ENCODE measurements at places on chromosomes 13 and 19. TPM values are rescaled to one million over a fixed set of nuclear protein-coding genes. Genes with fewer than 3 reads are reported as not detected.

The MED4 gene
- total RNA-seq, result 45.3 TPM

The FPR1 gene
- 3.6 TPM for total RNA-seq

The CCDC70 gene
- total RNA-seq, result not detected

The IGFL1 gene
- 0.99 TPM for total RNA-seq

The SH2D3A gene
- 6.0 TPM for total RNA-seq

The NKPD1 gene
- total RNA-seq, result 0.14 TPM

The EPSTI1 gene
- total RNA-seq, result 66.8 TPM

The SPRY2 gene
- 7.6 TPM for total RNA-seq

The MKNK2 gene
- total RNA-seq, result 59.4 TPM

DNA sequence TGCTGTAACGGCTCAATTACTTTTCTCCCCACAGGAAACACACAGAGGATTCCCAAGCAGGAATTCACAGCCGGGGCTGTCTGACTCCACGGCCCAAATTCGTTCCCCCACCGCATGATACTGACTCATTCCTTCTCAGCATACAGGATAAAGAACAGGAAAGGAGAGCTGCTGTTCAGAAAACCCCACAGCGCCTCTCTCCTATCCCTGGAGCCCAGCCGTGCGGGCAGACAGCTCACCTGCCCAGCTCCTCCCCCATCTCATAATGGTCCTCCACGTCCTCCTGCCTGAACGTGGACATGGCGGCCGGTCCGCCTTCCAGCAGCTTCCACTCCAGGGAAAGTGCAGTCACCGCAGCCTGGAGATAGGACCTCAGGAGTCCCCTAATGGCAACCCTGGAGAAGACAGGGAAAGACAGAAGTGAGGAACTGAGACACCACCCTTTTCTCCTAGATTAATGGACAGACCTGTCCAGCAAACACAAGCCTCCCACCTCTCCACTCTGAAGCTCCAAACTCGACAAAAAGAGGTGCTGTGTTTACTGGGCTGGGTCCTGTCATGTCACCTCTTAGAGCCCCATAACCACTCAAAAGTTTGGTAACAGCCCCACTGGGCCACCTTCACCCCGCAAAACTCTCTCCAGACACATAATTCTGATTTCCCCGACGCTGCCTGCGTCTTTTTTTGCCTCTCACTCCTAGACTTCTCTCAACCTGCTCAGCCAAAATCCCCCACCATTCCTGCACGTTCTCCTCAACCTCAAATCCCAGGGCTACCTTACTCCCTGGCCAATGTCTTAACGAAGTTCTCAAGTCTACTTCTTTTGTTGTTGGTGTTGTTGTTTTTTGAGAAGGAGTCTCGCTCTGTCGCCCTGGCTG is 1.2 kb downstream of the DAPK3 start:
- no peak for DNase-seq

DNA sequence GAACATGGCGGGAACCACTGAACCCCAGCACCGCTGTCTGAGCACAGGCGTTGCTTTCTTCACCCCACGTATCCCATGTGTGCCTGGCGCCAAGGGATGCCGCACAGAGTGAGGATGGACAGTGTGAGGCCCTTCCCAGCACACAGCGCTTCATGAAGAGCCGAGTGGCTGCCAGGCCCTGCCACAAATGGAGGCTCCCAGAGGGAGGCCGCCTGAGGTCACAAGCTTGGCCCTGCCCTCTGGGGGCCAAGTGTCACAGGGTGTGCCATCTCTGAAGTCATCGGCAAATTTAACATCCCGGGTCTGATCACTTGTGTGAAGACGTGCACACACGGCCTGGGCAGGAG is 24.4 kb downstream of the MPND start:
- no peak for DNase-seq

GRCh38 chr13:89205856-89206520 is 1534.8 kb downstream of the SLITRK5 start:
- DNase-seq, result no peak

GRCh38 chr13:104327211-104327610 is 1261.0 kb upstream of the SLC10A2 start:
- DNase-seq, result no peak

DNA sequence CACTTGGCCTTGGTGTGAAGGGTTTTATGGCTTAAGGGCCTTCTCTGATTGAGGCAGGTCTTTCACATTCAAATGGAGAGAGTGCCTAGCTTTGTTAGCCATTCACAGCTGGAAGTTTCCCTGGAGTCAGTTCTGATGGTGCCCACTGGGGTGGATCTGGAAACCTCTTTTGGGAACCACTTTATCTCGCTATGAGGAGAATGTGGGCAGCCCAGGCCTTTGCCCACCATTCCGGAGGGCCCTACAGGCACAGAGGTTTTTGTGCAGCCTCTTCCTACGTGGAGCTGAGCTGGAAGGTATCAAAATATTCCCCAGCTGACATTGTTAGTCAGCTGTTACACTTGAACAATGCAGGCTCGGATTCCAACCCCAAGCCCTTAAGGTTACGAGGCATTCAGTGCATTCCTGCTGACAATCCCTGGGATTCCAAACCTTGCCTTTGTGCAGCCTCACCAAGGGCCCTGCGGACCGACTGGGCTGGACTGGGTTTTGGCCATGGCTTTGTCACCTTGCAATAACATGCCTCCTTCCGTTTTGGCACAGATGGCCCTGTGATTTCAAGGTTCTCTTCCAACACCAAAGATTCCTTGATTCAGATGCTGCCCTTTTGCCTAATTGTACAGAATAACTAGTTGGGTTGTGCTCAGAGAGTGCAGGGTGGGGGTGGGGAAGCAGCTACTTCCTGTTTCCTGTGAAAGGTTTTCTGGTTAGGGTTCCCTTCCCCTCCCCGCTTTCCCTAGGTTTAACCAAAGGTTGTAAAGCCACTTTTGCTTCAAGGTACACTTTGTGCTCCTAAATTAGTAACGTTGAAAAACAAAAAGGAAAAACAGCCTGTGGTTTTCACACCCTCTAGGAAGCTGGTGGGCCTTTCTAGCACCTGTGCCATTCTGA is 27.0 kb downstream of the SAE1 start:
- peak; percentile 52 for DNase-seq

GRCh38 chr19:19361075-19361594 is 40.5 kb downstream of the MAU2 start:
- peak; percentile 59 for DNase-seq

GRCh38 chr13:27427641-27428040 is 3.2 kb downstream of the GTF3A start:
- DNase-seq, result no peak

DNA sequence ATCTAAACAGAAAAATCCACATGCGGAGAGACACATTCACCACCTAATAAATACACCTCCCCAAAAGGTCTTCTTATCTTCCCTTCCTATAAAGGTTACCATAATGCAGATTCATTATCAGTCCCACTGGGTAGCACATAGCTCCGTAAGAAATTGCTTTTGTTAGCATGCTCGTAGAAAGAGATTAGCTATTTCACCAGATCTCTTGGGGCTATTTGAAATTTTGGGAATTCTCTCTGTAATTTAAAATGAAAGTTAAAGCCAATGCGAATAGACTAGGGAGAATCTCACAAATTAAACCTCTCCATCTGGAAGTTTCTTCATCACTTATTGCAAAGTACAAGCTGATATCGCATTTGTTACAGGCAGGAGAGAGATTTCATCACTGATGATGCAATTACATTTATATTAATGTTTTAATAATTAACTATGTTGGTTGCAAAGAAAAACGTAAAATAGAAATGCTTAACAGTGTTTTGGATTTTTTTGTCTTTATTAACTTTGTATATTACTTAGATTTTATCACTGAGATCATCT is 12.9 kb upstream of the DACH1 start:
- no peak for DNase-seq

- DNase-seq, result no peak
These were observed 35.7 kb upstream of the FAM216B start for GRCh38 chr13:42745655-42746054.

DNA sequence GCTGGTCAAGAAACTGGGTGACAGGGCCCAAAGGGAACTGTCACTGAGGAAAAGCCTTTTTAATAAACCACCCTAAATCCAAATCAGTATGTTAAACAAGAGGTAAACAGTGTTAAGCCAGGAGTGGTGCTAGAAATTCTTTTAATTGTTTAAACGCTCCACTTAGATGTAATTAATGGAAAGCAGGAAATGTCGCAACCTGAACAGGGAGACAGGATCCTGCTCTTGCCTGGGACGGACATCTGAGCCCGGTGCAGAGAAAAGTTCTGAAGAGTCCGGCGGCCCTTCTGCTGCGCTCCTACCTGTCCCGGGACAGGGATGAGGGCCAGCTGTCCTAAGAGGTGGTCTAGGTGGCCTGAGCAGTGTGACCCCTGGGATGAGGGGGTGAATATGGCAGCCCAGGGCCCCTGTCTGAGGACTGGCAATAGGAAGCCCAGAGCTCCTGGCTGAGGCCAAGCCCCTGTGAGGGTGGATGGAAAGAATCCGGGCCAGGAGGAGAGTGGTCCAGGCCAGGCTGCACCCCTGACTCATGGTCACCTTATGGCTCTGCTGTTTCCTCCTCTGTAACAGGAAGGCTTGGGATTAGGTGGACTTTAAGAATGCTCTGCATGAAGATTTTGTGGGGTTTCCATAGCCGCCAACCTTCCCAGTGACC is 112.8 kb upstream of the GJB6 start:
- no peak for DNase-seq

GRCh38 chr19:46014941-46015686 is 7.7 kb downstream of the PGLYRP1 start:
- DNase-seq, result peak; percentile 25

DNA sequence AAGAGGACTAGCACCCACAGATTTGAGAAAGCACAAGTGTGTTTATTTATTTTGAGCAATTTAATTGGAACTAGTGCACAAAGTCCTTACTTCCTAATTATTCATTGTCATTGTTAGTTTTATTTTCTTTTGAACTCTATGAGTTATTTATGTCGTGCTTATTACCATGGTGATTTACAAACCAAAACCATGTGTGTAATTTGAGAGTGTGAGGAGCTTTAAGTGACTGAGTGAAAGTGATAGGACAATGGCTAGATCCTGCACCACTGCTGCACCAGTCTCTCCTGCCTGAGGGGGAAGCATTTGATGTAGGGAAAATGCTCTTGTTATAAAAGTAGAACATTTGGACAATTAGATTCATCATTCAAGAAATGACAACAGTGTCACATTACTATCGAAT is 172.3 kb upstream of the KLF12 start:
- no peak for DNase-seq

DNA sequence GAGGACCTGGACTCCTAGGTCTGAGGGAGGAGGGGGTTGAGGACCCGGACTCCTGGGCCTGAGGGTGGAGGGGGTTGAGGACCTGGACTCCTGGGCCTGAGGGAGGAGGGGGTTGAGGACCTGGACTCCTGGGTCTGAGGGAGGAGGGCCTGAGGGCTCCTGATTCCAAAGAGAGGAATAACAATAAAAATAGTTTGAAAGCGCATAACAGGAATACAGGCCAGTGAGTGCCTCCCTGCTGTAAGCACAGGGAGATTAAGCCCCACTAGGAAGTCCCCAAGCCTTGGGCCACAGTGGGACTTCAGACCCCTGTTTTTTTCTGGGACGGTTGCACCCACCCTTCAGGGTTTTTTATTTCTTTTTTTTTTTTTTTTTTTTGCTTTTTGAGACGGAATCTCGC is 1.2 kb upstream of the SBK2 start:
- no peak for DNase-seq

DNA sequence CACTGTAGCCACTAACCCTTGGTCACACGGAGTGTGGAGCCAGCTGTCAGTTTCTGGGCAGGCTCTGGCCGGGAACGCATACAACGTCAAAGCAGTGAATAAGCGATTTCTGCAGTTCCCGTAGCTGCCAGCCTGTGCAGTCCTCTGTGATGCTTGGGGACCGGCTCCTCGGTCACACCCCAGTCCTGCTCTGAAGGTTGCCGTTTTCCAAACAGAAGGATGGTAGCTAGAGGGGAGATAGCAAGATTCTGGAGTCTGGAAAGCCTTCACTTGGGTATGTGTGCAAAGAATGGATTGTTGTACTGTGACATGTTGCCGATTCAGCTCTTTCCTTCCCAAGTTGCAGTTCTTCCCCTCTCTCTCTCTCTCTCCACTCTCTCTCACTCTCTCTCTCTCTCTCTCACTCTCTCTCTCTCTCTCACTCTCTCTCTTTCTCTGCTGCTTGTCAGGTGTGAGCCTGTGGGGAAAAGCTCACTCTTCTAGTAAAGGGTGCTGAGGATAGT is 38.7 kb upstream of the C1QTNF9 start:
- DNase-seq, result peak; percentile 75

GRCh38 chr13:20258963-20259288 is 26.8 kb upstream of the GJB6 start:
- DNase-seq, result no peak

DNA sequence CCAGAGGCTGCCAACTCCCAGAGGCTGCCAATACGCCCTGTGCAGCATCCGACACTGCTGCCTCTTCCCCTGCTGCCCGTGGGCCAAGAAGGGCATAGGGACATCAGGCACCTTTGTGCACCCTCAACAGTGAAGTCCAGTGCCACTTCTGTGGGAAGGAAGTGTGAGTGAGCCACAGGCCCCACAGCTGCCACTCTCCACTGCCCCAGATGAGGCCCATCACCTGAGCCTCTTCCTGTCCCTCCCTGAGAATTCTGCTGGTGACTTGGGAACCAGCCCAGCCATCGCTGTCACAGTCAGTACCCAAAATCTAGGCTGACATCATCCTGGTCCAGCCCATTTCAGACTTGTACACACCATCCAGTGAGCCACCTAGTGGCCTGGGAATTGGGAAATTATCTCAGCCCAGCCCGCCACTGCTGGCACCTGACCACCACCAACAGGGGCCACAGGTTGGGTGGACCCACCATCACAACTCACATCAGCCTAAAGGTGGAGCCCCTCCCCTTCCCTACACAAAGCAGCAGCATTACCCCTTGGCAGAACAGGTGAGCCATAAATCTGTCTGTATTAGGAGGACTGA is 733.9 kb upstream of the KLHL1 start:
- DNase-seq, result no peak

DNA sequence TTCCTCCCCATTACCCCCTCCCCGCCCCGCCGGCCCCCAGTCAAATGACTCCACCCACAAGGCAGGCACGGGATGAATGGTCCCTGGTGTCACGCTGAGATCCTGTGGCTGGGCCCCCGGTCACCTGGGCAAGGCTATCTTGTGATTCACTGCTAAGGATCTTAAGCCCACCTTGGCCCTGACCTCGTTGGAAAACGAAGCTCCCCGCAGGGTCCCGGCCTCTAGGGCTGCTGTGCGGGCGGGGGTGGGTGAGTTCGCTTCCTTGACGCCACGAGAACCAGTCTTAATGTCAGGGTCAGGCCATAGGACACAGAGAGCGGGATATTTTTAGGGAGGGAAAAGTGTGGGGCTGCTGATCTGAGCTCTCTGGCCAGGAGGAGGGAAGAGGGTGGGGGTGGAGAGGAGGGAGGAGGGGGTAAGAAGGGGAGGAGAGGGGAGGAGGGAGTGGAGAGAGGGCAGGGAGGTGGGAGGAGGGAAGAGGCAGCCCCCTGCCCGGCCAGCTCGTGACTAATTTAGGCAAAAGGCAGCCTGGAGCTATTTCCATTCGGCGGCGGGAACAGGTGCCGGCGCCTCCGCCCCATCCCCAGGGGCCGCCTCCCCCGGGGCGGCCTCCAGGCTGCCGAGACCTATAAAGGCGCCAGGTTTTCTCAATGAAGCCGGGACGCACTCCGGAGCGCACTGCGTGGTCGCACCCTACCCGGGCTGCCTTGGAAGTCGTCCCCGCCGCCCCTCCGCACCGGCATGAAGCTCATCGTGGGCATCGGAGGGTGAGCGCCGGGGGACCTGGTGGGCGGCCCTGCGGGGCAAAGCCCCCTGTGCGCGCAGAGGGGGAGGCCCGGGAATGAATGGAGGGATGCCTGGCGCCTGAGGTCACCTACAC is at the start of gene NMRK2:
Gene NMRK2, plus strand, starts transcription at position 139 of the 880 bp plus-strand sequence. Its CDS starts 603 bp downstream, at position 742.
- DNase-seq, result no peak

GRCh38 chr19:15324791-15325519 is 7.4 kb downstream of the BRD4 start:
- DNase-seq, result no peak

- no peak for DNase-seq
These were observed 671.2 kb downstream of the UQCRFS1 start for GRCh38 chr19:28541602-28542393.

GRCh38 chr13:44833139-44833538 is 156.1 kb downstream of the NUFIP1 start:
- no peak for DNase-seq
